Activated naive CD8-positive, alpha-beta T cell treated with anti-CD3 and anti-CD28 coated beads for 36 hours (primary cell): ENCODE measurements at places on chromosomes 7 and 10.

DNA sequence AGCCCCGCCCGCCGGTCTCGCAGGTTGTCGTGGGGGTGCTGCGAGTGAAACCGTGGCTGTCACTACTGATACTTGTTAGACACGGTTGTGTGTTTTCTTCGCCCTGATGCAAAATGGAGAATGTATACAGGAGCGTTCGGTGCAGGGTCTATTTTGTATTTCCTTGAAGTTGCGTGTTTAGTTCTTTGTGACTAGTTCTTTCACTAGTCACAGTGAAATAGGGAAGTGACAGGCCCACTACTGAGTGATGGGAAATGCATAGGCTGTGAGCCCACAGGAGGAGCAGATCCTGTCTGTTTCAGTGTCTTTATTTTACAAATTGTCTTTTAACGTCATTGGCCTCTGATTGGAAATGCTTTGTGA lies 675 bp downstream of the ABRAXAS2 start:
- no peak for DNase-seq

- DNase-seq, result no peak
Observed at GRCh38 chr10:82922046-82922445, 1047.1 kb downstream of the NRG3 start.

GRCh38 chr10:74077416-74077815 lies 73.2 kb downstream of the AP3M1 start:
- DNase-seq, result no peak

DNA sequence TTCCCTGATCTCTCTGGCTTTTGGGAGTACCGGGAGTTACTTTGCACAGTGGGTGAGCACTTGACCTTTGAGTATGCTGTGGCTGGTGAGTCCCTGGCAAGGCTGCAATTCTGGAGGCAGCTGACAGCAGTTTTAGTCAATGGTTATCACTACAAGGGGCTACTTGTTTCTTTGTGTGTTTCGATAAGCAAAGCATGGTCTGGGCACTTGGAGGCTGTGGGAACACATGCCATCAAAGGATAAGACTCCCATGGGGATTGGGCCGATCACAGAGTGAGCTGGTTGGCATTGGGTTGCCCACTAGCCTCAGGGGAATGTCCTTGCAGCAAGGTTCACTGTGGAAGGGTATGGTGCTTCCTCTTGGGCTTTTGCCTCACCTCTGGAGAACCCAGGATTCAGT lies 208.2 kb downstream of the SNX13 start:
- no peak for DNase-seq

GRCh38 chr7:134474828-134475227 lies 15.9 kb upstream of the AKR1B1 start:
- no peak for DNase-seq

DNA sequence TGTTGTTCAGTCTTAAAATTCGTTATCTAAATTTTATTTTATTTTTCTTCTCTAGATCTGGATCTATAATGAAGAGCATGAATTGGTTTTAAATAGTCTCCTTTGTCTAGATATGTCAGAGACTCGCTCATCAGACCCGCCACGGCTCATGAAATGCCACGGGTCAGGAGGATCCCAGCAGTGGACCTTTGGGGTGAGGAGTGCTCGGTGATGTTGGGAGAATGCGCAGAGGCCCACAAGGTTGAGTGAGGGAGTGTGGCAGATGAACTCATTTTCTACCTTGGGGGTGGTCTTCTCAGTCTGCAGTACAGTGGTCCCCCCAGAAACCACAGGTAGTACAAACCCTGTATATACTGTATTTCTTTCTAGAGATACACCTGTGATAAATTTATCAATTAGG lies 95.3 kb downstream of the GALNT11 start:
- DNase-seq, result no peak

GRCh38 chr10:44923611-44924010 lies 12.5 kb downstream of the TMEM72 start:
- DNase-seq, result no peak

GRCh38 chr7:139753693-139754111 lies 24.1 kb downstream of the HIPK2 start:
- no peak for DNase-seq

GRCh38 chr10:3336673-3337293 lies 164.2 kb upstream of the PITRM1 start:
- no peak for DNase-seq

DNA sequence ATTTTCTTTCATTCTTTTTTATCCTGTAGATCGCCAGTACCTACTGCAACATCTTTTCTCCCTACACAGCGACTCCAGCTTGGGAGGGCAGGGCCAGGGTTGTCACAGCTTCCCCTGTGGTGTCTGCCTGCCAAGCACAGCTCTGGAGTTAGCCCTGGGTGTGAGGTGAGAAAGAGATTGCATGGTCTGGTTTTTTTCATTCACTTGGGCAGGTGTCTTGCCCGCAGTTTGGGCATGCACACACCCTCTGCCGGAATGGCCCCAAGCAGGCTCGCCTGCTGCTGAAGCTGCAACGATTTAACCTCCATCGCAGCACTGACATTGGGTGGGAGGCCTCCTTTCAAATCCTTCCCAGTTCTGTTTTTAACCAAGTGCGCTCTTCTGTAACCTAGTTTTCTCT lies 132.8 kb downstream of the WNT2 start:
- no peak for DNase-seq

DNA sequence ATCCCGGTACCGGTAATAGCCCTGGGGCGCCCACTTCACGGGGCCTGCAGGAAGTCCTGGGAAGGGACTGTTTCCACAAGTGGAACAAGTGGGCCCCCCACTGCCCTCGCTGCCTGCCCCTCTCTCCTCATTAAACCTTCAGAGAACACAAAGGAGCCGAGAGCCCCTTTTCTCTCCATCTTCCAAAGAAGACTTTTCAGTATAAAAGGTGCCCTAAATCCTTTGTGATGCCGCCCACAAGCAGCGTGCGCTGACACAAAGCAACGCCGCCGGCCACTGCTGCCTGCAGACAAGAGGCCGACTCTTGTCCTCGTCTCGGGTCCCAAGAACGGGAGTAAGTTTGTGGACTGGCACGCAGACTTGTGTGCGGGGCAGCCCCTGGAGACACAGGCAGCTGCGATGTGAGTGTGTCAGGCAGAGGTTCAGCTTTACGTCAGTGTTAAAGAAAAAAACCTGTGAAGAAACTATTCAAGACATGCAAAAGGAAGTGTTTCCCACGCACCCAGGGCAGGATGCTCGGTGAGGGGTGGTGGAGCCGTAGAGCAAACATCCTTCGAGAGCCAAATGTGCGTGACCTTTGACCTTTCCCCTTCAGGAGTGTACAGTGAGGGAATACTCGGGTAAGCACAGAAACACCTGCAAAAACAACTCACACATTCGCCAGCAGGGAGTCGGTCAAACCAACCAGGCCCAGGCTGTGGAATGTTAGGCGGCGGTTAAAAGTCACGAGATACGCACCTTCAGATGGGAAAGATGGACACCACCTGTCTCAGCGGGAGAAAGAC lies 118.2 kb downstream of the VIPR2 start:
- DNase-seq, result peak; percentile 20

GRCh38 chr7:1232103-1232466 lies 587 bp upstream of the UNCX start:
- DNase-seq, result no peak

DNA sequence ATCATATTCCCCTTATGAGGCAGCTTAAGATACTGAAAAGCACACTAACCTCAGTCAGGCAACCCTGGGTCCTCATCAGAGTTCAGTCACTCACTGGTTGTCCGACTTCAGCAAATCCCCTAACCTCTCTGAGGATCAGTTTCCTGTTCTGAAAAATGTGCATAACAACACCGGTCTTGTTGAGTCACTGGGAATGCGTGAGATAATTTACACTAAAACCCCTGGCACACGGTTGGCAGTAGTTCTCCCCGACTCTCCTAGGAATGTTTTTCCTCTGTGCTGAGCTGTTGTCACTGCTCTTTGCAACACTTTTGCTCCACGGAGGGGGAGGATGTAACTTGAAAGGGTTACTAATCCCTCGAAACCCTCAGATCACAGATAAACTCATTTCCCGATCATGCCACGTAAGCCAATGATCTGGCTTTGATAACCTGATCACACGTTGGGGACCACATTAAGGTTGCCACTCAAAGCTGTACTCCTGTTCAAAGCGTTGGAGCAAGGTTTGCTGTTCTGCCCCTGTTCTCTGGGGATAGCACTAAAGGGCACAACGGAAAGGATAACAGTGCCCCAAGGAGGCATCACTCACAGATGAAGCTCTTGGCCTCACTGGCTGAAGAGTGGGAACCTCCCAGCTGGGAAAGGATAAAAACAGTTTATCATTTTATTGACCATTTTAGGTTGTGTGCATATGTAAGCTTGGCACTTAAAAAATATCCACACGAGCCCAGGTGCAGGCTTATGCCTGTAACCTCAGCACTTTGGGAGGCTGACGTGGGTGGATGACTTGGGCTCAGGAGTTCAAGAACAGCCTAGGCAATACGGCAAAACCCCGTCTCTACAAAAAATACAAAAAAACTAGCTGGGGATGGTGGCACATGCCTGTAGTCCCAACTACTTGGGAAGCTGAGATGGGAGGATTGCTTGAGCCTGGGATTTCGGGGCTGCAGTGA lies 5.0 kb upstream of the RBM17 start:
- DNase-seq, result peak; percentile 75

DNA sequence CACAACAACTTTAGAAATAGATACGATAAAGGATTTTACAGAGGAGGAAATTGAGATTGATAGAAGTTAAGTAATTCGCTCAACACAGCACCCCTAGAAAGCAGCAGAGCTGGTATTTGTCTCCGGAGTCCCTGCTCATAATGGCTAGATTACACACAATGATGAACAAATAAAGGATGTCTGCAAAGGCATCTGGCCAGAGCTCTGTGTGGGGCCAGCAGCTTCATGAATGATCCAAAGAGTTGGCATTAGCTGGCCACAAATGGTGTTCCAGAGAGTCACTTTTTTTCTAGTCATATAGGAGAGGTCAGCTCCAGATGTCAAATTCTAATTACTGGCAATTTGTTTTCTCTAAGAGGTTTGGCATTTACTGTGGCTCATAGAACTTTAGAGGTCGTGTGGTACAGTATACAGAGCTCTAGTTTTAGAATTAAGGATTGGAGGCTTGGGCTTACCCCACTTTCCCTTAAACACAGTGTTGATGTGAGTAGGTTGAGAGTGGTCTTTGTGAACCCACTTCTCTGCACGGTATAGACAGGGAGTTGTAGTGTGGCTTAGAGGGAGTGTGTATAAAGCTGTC lies 186.2 kb downstream of the BICC1 start:
- no peak for DNase-seq

DNA sequence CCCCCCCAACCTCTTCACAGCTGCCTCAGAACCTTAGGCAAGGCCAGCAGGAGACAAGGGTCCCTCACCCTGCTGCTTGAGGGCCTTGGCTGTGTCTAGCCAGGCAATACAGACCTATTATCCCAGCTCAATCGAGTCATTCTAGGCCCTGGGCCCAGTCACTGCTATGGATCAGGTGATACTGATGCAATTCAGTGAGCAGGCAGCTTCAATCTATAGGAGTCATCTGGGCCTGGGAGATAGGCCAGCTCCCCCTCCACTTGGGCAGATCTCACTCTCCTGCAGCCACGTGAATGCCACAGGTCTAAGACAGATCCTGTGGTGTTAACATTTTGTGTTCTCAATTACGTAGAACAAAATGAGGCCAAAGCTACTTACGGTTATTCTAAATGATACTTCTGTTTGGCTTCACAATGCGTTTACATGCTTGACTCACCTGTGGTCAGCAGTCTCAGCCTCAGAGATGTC lies 68.0 kb upstream of the LRRC4 start:
- DNase-seq, result no peak

- no peak for DNase-seq
Observed at GRCh38 chr10:119441151-119441821, 101.2 kb downstream of the RGS10 start.

DNA sequence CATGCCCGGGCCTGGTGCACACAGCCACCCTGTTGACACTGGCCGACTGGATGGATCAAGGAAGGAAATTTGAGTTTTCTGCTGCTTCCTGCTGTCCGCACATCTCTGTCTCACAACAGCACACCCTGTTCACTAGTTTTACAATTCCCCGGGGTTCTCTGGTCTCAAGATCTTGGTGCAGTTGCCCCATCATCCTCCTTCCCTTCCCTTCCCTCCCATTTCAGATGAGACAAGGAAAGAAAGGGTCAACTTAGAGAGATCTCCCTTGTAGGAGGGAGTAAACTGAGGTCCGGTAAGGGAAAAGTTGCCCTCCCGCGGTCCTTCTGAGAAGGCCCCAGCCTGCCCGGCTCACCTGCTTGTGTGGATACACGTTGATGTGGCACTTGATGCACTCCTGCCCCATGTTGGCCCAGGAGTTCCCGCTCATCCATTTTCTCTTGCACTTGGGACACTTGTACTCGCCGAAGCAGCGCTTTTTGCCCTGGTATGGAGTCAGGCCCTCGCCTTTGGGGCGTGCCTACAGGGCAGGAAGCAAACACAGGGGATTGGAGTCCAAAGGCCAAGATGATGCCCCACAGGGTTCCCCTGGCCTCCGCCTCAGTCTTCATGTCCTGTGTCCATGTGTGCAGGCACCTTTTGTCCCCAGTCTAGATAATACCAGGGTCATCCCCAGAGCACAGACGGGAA lies 46.8 kb downstream of the PPIF start:
- DNase-seq, result no peak

GRCh38 chr10:77400033-77400432 lies 237.6 kb downstream of the KCNMA1 start:
- DNase-seq, result no peak

- DNase-seq, result no peak
Observed at GRCh38 chr7:139696552-139696951, 81.2 kb downstream of the HIPK2 start.

DNA sequence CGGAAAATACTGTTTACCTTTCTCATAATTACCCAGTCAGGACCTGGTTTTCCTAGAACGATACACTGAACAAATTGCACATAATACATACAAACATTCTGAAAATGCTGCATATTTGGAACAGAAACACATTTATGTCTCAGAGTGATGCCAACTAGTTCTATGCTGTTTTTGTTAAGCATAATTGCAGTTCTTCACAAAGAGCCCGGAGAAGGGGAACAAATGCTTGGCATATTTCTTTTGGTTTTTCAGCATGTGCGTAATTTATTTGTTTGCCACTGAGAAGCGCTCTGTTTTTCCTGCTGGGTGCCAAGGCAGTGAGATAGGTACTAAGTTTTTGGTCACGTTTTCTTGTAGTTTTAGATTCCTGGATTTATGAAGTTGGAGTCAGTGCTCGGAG lies 181.0 kb upstream of the MDFIC start:
- no peak for DNase-seq

DNA sequence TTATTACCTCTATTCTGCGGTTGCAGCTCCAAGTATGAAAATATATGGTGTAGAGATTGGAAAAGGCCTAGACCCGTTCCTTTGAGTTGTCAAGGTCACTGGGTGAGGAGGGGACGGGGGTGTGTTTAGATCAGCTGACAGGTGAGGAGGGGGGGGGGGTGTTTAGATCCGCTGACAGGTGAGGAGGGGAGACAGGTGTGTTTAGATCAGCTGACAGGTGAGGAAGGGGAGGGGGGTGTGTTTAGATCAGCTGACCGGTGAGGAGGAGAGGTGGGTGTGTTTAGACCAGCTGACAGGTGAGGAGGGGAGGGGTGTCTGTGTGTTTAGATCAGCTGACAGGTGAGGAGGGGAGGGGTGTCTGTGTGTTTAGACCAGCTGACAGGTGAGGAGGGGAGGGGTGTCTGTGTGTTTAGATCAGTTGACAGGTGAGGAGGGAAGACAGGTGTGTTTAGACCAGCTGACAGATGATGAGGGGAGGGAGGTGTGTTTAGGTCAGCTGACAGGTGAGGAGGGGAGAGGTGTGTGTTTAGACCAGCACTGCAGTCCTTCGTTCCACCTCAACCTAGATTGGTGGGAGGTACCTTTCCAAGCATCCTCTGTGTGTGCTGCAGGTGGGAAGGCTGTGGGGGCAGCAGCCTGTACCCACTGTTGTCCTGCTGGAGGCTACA lies 655.0 kb upstream of the ADARB2 start:
- DNase-seq, result no peak

- DNase-seq, result no peak
Observed at GRCh38 chr10:82515256-82515655, 640.3 kb downstream of the NRG3 start.

GRCh38 chr7:15921576-15921975 lies 235.1 kb upstream of the MEOX2 start:
- no peak for DNase-seq
